ENCODE measurements at places on chromosomes 1 and 21.

DNA sequence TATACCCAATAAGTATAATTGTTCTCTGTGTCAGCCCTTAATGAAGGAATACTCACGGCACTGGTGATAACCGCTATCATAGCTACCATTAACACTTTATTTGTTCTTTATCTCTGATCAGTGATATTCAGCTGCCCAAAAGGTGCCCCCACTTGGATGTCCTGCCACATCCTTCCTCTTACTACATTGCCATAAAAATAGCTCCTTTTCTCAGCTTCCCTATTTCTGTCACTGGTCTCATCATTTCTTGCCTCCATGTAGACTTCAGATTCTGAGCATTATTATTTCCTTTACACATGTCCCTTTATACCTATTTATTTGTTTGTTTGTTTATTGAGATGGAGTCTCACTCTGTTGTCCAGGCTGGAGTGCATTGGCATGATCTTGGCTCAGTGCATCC is 2.7 kb upstream of the RAB29 start:
- no peak for DNase-seq

DNA sequence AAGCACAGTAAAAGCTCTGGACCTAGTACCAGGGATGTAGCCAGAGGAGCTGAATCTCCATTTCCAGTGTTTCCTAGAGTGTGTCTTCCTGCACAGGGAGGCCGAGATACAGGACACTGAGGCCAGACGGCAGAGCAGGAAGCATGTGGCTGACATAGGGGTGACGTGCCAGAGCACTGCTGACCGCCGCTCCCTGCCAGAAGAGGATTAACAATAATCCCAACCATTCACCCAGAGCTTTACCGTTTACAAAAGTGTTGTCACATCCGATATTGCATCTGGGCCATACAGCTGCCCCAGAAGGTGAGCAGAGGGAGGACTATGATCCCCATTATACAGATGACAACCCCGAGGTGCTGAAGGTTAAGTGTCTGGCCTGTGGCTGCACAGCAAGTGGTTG is 5.8 kb upstream of the CLDN19 start:
- no peak for DNase-seq

DNA sequence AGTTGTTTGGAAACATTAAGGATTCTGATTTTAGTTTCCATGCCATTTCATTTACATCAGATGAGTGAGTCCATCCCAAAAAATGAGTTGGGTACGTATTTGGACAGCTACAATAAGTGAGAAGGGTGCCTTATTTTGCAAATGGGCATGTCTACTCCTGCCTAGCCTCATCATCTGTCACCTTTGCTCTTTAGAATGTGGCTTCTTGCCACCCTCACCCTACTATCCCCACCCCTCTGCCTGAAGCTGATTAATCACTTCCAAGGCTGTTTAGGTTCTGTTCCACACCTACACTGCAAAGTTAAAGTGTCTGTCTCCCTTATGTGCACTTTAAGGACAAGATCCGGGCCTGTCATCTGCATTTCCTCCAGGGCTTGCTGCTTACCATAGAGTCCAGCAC is 61.2 kb downstream of the ST6GALNAC5 start:
- DNase-seq, result no peak

DNA sequence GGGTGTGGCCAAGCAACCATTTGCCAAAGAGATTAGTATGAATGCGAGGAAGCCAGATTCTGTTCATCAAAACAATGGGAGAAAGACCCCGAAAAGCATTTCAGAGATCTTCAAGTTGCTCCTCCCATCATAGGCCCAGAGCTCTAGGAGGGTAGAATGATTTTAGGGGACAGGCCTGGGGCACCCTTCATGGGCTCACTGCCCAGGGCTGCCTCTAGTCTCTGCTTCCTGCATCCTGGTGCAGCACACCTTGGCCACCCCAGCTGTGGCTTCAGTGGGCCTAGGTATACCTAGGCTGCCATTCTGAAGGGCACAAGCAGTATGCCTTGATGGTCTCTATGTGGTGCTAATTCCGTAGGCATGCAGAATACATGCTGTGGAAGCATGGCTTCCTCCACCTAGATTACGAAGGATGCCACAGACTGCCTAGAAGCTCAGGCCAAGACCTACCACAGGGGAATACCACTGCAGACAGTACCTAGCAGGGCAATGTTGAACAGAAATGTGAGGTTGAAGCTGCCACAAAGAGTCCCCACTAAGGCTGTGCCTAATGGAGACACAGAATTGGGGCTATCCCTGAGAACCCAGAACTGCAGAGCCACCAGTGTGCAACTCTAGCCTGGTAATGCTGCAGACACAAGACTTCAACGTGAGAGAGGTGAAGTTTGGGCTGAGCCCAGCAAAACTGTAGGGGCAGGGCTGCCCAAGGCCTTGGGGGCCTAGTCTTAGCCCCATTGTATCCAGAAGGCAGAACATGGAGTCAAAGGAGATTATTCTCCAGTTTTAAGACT is 158.8 kb downstream of the CLIC6 start:
- no peak for DNase-seq

GRCh38 chr1:159883134-159883533 is 16.8 kb downstream of the CFAP45 start:
- DNase-seq, result no peak

- no peak for DNase-seq
These were observed 58.0 kb downstream of the SLC27A3 start for GRCh38 chr1:153833171-153833570.

- no peak for DNase-seq
These were observed 101.4 kb upstream of the RGS1 start for GRCh38 chr1:192474080-192474683.

DNA sequence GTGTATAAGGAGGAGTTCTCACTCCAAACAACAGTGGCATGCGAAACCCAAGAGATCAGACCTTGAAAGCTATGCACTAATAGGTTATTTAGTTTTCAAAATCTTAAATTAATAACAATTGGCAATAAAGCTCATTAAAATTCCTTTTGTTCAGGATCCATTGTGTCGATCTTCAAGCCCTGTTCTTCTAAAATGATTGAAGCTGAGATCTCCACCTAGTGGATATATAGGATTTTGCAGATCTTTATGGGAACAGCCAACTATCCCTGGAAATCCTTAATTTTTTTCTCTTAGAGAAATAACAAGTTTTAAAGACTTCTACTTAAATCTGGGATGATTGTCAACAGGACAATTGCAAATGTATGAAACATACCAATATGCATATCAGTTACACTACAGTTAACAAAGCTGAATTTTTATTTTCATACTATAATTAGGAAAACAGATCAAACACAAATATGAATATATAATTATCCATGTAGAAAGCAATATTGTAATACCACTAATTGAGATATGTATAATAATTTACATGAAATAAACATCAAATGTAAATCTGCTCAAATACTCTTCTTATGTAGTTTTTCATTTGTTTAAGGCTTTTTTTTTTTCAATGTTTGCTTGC is 43.3 kb downstream of the LRRC53 start:
- no peak for DNase-seq

DNA sequence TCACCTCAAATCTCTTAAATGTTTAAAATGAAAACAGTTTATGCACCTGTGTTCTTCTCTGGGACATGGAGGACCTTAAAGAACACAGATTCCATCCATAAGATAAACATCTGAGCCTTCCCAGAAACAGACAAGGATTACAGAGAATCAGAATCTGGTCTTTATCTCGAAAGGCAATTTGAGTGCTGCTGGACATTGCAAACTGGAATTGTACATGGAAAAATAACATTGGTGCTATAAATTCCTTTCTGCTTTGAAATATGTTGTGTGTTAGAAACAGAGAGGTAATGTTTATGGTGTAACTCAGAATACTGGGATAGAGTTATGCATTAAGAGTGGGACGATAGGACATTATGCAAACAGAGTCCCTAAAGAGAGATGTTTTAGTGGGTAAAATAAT is 6.6 kb upstream of the DDR2 start:
- DNase-seq, result no peak

- no peak for DNase-seq
These were observed 323.6 kb downstream of the MRPL39 start for GRCh38 chr21:25283720-25284119.

DNA sequence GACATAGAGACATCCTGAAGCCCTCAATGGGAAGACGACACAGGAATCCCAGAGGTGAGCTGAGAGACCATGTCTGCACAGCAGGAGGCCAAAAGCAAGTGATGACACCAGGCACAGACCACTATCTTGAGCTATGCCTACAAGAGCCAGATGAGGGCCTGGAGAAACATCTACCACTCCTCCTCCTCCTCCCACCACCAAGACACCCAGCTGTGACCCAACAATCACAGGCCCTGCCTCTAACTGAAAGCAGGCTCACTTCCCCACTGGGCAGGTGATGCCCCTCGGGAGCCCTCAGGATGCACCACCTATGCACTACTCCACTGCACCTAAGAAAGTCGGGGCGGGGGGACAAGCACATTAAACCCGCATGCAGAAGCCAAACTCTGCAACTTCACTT is 16.5 kb downstream of the TADA1 start:
- DNase-seq, result no peak

- no peak for DNase-seq
These were observed 291.2 kb upstream of the RUNX1 start for GRCh38 chr21:35340273-35340672.

- DNase-seq, result no peak
These were observed 35.2 kb downstream of the LRP8 start for GRCh38 chr1:53292690-53293089.

GRCh38 chr1:234745844-234746797 is 136.1 kb upstream of the IRF2BP2 start:
- DNase-seq, result no peak

- no peak for DNase-seq
These were observed 36.6 kb downstream of the CAPZB start for GRCh38 chr1:19448491-19449439.

DNA sequence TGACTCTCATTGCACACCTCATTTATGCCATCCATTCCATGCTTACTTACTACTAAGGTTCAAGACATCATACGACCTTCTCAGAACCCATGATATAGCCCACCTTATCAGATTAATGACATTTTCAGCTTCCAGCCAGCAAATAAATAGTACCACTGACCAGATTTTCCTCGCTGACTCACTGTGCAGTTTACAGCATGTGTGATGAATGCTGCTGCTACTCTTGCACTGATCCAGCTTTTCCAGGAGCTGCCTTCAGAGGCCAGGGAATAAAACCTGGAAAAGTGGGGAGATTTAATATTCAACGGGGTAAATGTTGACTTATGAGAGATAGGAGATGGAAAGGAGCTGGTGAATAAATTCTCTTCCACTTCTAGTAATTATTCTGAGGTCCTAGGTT is 247.1 kb downstream of the COL11A1 start:
- no peak for DNase-seq

DNA sequence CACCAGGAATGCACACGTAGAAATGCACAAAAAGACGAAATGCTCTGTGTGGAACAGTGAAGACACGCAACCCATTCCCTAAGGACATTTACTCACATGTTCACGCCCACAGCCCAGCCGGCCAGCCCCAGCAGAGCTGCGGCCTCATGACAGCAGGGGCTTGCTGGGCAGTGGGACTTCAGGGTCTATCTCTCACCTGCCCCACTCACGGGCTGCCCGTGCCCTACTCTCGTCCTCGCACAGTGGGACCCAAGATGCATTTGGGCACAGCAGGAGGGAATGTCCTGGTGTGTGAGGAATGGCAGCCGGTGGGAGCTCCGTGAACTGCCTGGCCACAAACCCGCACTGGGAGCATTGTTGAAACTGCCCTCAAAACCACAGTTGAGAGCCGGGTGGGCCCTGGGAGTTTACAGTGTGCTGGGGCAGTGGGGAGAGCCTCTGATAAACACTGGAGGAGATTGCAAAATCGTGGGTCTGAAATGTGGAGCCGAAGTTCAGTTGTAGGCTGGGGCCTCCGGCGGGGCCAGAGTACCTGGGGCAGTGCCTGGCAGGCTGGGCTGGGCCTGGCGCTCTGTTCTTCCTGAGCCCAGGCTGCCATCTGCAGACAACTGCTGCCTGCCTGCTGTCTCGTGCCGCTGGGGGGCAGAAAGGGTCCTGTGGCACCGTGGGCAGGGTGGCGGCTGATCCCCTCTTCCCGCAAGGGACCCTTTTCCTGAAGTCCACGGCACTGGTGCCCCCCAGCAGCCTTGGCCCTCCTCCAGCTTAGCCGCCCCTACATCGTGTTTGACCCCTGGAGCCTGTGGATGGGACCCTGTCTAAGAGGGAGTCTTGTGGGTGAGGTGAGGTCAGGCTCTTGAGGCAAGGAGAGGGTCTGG is 20.7 kb upstream of the POFUT2 start:
- peak; percentile 11 for DNase-seq

- no peak for DNase-seq
These were observed 7.7 kb upstream of the SLC26A9 start for GRCh38 chr1:205950826-205951549.

GRCh38 chr1:233197940-233198339 is 97.6 kb downstream of the PCNX2 start:
- no peak for DNase-seq

DNA sequence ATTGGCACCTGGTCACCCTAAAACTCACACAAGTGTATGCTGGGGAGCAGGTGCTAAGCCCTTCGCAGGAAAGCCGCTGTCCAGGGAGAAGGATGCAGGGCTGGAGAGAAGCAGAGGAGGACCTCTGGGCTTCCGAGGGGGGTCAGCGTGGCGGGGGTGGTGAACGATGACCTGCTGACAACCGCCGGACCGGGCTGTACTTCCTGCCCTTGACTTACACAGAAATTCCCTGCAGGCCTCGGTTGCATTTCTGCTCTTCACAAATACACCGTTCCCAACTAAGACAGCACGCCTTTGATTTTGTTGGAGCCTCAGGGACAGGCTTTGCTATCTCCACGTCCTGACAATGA is 37.6 kb downstream of the SLC2A7 start:
- no peak for DNase-seq

DNA sequence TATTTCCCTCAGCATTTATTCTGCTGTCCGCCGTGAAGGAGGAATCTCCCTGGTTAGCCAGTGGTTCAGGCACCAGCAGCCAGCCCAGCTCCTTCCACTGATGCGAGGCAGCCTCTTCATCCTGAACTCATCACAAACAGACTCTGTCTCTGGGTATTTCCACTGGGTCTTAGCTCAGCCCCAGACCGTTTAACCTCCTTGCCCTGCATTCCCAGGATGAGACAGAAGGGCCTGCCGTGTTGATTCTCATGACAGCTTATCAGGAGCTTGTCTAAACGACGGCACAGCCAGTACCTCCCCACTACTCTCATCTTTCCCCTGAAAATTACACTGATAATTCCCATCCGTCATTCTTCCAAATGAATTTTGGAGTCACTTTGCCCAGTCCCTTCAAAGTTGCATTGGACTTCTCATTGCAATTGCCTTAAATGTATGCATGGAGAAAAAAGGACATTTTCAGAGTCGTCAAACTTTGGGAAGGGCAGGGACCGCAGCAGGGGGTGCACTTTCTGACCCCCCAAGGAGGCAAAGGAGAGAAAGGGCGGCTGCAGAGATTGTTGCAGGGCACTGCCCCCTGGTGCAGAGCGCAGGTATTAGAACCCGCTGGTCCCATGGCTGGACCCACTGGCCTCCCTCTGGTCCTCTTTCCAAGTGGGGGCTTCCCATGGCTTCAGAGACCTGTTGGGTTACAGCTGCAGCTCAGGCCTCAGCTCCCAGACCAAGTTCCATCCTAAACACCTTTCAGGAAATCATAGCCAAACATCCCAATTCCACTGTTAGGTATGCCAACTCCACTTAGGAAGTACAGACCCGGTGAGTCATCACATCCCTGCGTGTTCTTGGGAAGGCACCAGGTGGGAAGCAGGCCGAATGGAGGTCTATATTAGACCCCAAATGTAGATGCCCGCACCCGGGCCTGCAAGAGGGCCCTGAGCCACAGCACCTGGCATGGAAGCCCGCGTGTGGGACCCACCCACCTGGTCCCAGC is 3.7 kb upstream of the MEGF6 start:
- DNase-seq, result peak; percentile 74
